ENCODE measurements at places on chromosomes 1 and 21. TPM values are rescaled to one million over a fixed set of nuclear protein-coding genes. Genes with fewer than 3 reads are reported as not detected.
A peak's percentile ranks its signal among the peaks of the same experiment; 100 is the strongest.

DNA sequence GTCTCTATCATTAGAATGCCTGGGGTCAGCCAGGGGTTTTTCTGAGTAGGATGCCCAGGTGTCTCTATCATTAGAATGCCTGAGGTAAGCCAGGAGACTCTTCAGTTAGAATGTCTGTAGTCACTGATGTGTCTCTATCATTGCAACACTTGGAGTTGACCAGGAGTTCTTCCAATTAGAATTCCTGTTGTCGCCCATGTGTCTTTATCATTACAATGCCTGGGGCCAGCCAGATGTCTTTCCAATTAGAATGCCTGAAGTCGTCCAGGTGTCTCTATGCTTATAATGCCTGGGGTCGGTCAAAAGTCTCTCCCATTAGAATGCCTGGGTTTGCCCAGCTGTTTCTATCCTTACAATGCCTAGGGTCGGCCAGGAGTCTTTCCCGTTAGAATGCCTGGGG is 55.8 kb downstream of the RNF187 start:
- no peak for DNase-seq

GRCh38 chr21:33266789-33267135 is 595 bp downstream of the IL10RB start:
- peak; percentile 45 for DNase-seq

GRCh38 chr21:38773099-38774061 is 32.3 kb upstream of the ETS2 start:
- no peak for DNase-seq

- DNase-seq = no peak
These were observed 150.0 kb upstream of the ADGRL2 start for GRCh38 chr1:81650776-81651175.

DNA sequence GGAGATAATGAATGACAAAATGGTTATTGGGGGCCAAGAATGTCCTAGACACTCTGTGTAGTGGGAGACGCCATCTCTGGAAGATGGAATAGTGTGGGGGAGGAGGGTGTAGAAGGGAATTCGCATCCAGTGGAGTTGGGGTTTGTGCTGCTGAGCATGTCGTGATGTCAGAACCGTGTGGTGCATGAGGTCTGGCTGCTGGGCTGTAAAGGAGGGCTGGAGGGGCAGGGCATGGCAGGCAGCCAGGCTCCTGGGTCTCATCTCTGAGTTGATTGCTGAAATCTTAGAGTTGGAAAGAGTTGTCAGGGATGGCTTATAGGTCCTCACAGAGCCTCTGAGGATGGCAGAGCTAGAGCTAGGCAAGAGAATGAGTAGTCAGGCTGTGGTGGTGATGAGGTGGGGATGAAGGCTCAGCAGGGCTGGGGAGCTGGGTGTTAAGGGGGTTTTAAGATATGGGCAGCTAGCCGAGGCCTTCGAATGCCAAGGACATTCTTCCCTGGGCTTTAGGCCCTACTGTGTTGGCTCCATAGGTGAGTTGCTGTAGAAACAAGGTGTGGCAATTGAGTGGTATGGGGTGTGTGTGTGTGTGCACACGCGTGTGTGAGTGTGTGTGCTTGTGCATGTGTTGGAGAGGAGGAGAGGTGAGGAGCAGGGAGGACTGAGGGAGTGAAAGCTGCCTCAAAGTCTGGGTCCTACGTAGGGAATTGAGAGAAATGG is 1.9 kb downstream of the PPFIA4 start:
- no peak for DNase-seq

DNA sequence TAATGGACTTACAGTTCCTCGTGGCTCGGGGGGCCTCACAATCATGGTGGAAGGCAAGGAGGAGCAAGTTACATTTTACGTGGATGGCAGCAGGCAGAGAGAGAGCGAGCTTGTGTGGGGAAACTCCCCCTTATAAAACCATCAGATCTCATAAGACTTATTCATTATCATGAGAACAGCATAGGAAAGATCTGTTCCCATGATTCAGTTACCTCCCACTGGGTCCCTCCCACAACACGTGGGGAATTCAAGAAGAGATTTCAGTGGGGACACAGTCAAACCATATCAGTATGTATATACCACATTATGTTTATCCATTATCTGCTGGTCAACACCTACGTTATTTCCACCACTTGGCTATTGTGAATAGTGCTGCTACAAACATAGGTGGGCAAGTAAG is 352.3 kb upstream of the B3GALT2 start:
- no peak for DNase-seq

Gene DCST2
- 3.6 TPM for total RNA-seq

Gene C1orf74
- total RNA-seq = 2.0 TPM

DNA sequence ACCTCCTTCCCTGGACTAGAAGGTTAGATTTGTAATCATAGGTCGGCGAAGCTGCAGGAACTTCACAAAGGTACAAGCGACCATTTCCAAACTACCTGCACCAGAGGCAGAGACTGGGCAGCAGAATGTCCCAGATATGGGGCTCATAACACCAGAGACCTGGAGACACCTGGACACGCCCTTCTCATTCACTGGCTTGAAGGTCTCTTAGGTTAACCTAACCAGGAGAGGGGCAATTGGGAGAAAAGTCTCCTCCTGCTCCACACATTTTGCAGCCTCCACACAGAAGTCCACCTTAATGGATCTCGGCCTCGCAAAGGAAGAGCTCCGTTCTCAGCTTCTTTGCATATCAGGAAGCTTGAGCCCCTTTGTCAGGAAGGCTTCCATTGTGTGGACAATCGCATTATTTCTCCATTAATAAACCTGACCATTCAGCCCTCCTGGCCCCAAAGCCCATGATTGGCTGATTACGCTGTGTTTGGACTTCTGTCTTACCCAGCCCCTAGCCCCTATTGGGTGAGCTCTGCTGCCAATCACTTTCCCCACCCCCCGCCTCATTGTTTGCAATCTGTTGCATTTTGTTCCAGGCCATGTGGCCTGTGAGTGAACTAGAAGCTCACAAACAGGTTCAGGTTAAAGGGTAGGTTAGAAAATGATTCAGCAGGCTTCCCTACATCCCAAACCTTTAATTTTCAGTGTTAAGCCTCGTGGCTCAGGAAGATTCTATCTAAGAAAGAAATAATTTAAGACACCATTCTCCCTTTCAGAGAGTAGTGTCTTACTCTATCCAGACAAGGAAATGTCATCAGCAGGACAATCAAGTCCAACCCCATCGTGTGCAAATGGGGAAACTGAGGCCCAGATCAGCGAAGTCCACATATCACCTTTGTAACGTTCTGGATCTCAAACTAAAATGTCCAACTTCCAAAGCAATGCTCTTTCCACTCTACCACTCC is 2.8 kb downstream of the MYCL start:
- peak; percentile 38 for DNase-seq

Gene NBPF20
- 2.1 TPM for total RNA-seq

Gene KCTD3
- total RNA-seq = 44.8 TPM

GRCh38 chr1:30695439-30695841 is 27.9 kb downstream of the MATN1 start:
- no peak for DNase-seq

GRCh38 chr1:221716713-221717484 is 25.0 kb downstream of the DUSP10 start:
- no peak for DNase-seq

GRCh38 chr1:62294261-62294660 is 25.0 kb downstream of the KANK4 start:
- peak; percentile 12 for DNase-seq

DNA sequence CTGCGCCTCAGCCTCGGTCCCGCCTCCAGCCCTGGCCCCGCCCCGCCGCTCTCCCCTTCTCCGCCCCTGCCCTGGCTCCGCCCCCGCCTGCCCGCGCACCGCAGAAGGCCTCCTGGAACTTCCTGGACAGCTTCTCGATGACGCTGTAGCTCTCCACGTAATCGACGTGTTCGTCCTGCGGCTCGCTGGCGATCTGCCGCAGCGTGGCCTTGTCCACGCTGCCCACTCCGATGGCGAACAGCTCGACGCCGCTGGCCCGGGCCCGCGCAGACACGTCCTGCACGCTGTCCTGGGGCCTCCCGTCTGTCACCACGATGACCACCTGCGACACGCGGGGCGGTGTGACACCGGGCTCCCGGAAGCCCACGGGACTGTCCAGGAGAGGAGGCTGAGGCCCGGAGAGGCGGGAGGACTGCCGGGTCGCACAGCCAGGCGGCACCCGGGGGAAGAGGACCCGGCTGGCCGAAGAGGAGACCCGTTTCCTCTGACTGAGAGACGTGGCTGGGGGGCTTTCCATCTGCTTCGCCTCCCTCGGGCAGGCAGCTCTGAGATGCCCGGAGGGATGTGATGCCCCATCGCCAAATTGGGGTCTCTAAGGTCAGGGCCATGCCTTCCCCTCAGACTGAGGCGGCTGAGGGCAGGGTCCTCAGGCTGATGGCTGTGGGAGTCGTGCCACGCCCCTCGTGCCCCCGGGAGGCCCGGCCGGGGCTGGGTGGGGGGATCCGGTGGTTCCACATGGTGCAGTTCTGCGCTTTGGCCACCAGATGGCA is 4.6 kb downstream of the MATN1 start:
- peak; percentile 79 for DNase-seq

DNA sequence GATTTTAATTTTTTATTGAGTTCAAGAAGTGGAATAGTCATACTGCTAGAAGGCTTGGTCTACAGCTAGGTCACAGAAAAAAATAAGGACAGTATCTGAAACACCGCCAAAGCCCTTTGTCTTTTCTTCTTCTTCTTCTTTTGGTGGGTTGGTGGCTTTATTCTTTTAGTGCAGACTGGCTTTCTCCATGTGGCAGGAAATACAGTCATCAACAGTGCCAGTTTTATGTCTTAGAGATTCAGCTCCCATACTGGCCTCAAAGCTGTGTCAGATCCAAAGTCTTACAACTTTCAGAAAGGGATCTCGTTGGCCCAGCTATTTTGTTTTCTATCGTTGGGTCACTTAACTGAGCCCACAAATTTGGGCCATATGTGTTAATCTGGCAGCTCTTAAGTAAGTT is 58.2 kb downstream of the FNBP1L start:
- DNase-seq = no peak

- DNase-seq = peak; percentile 78
These were observed at the start of gene ARHGAP29 for GRCh38 chr1:94237291-94238226. ARHGAP29 (minus strand) TSS chr1:94237584; CDS start chr1:94231611, 5,973 bp downstream.

- DNase-seq = peak; percentile 61
These were observed 25.9 kb upstream of the DNAJC11 start for GRCh38 chr1:6727535-6727934.

- DNase-seq = no peak
These were observed 6.2 kb upstream of the PEAR1 start for GRCh38 chr1:156887317-156887716.

DNA sequence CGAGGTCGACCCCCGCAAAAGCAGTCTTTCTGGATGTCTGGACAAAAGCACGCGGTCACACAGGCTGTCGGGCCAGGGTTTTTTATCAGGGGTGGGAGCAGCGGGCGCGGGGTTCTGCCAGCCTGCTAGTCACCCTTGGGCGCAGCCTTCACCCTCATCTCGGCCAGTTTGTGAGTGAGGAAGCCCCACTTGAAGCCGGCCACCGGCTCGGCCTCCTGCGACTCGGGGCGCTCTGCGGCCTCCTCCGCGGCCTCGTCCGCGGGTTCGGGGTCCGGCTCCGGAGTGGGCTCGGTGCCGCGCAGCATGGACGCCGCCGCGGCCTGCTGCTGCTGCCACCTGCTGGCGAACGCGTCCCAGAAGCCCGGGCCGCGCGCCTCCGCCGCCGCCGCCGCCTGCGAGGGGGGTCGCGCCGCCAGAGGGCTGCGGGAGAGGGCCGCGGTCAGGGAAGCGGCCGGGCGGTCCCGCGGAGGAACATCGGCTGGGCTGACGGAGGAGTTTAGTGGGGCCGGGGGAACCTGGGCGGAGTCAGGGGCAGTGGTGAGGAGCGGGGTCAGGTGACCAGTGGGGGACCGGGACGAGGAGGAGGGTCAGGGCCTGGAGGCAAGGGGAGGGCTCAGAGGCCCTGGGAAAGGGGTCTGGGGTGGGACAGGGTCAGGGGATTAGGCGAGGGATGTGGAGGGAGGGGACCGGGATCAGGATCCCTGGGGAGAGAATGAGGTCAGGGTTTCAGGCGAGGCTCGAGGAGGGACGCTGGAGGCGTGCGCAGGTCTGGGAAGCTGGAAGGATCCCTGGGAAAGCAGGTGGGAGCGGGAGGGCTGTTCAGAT is 4.5 kb downstream of the C1orf232 start:
- no peak for DNase-seq

Gene ATP1A2
- total RNA-seq = 1.8 TPM

GRCh38 chr1:207346513-207346912 is 25.0 kb downstream of the CD55 start:
- DNase-seq = no peak

Gene KCNH1
- 0.70 TPM for total RNA-seq

Gene RPE65
- not detected for total RNA-seq

GRCh38 chr1:229192031-229192430 is 78.9 kb upstream of the RAB4A start:
- no peak for DNase-seq

Gene GPR25
- total RNA-seq = 0.64 TPM

- no peak for DNase-seq
These were observed 42.2 kb downstream of the NTNG1 start for GRCh38 chr1:107183011-107183410.

GRCh38 chr1:43954036-43954435 is 7.3 kb downstream of the IPO13 start:
- no peak for DNase-seq

Measured in left colon (tissue), 2 donors.